ENCODE measurements at places on chromosomes 2 and 18.

GRCh38 chr2:194077366-194077765, 1579.7 kb upstream of the SLC39A10 start:
- no peak for DNase-seq

GRCh38 chr2:73285159-73285739, 971 bp upstream of the FBXO41 start:
- no peak for DNase-seq

- DNase-seq = no peak
Observed at GRCh38 chr2:196980473-196980872, 54.0 kb upstream of the PGAP1 start.

DNA sequence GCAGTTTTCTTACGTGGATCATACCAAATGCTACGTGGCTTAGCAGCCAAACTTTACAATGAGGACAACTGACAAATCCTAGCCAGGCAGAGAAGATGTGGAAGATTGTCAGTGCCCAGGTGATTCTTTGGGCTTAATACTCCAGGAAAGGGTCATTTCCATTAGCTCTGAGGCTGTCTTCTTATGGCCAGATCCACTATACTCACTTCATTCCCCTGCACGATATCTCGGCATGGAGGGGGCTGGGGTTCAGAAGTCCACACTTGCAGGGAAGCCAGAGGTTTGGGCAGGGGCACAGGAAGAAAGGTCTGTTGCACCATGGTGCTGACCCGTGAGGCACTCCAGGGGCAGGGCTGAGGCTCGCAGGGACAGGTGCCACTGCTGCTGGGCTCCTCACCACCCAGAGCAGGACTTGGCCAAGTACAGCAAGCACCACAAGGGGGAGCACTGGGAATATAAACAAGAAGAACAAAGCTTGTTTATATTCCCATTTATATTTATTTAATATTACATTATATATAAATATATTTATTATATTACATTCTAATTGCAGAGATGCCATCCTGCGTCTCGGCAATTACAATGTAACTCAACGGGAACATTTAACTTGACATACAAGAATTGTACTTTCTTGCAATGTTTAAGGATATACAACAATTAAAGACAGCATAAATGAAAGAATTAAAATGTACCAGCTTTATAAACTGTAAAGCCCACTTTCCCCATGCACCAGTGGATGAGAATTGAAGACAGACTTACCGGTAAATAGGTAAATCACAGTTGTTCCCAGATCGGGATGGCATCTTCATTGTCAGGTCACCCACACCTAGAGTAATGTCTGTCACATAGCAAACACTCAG, 27.2 kb downstream of the CLUL1 start:
- DNase-seq = peak; percentile 71

- no peak for DNase-seq
Observed at GRCh38 chr2:102772659-102773058, 10.8 kb downstream of the TMEM182 start.

DNA sequence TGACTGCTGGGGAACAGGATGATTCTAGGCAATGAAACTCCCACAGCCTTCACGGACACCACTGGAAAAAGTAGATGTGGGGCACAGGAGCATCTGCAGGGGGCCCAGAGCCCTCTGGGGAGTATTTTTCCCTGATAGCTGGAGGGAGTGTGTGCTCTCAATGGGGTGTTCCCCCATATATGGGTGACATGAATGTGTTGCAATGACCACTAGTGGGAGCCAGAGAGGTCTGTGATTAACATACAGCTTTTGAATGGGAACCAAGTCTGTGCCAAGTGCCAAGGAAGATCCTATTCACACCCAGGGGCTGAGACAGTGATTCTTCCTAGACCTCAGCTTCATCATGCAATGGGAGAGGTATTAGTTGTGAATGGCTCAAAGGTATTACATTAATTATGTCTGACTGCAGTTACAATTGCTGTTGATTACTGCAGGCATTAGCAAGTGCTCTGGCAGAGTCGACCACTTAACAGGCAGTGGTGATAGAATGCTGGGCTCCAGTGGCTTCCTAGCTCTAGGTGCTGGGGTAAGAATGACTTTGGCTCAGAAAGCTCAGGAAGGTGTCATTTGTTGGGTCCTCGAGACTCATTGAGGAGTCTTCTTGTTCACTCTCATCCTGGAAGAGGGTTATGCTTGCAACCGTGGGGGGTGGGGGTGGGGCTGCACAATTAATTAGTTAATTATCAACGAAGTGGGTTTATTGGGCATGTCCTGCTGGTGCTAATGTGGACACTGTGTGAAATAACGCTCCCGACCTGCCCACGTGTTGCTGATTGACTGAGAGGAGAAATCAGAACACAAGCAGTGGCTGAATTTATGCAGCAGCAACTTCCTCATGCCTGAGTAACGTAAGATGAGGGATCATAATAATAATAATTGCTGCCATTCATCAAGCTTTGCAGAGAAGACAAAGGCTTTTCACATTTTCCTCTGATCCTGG, 194.1 kb downstream of the CLIP4 start:
- peak; percentile 45 for DNase-seq

DNA sequence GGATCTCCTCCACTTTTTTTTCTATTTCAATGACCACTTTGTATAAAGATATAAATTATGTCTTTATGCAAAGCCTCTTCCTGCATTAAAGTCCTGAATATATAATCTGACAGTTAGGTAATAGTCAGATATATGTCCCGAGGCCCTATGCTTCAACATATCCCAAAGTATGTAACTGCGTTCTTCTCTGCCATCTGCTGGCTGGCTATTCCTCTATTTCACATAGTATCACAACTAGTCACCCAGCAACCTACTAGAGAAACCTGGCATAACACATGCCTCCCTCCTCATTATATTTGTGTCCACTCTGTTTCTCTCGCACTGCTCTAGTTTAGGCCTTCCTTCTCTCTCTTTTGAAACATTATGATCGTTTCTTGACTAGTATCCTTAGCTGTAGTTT, 640.8 kb downstream of the DPP10 start:
- no peak for DNase-seq

GRCh38 chr18:28409811-28410210, 232.9 kb upstream of the CDH2 start:
- no peak for DNase-seq

DNA sequence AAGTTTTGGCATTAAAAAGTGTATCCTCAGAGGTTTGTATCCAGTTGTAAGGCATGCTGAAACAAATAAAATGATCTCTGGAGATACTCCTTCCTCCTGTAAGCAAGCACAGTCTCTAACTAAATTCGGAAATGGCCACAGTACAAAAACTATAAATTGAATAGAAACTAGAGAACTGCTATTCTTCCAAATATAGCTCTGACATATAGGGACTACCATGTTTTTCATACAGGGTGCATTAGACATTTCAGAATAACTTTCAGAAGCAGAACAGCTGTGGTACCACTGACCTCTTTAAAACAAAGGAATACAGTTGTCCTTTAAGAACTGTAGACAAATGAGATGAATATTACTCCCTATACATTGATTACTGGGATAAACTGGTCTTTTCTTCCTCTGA, 568.5 kb downstream of the ARHGAP15 start:
- no peak for DNase-seq

- no peak for DNase-seq
Observed at GRCh38 chr2:190425221-190425866, 17.2 kb downstream of the MFSD6 start.

- no peak for DNase-seq
Observed at GRCh38 chr2:222257645-222258044, 41.2 kb downstream of the PAX3 start.

DNA sequence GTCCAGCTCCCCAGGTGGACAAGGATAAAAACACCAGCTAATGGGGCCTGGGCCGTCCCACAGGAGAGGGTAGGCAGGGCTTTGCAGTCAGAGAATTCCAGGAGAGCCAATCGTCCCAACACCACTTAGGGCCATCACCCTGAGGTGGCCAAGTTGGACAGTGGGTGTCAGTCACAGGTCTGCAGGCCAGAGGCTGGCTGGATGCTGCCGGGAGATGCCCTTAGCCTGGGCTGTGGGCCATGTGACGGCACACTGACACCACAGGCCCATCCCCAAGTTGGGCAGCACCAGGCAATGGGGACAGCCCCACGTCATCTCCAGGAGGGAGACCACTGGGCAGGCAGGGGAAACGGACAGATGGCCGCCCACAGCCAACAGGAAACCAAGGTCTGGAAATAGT, 53.9 kb downstream of the KIF1A start:
- no peak for DNase-seq
